SK-N-MC (cell line): ENCODE measurements at places on chromosomes 13 and 19.

DNA sequence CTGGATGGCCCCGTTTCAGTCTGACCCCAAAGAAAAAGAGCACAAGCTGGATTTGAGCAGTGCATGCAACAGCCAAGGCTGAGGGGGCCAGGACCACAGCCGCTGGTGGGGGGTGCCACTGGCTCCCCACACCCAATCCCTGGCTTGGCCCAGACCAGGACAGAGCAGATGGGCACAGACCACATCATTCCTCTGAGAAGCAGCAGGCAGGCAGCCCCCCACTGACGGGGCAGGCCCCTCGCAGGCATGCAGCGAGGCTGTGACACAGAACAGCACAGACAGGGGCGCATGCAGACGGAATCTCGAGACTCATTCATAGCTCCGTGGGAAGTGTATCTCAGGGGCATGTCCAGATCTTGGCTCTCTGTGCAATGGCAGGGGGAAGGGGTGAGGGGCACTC is 74.9 kb downstream of the IER2 start:
- no peak for DNase-seq

DNA sequence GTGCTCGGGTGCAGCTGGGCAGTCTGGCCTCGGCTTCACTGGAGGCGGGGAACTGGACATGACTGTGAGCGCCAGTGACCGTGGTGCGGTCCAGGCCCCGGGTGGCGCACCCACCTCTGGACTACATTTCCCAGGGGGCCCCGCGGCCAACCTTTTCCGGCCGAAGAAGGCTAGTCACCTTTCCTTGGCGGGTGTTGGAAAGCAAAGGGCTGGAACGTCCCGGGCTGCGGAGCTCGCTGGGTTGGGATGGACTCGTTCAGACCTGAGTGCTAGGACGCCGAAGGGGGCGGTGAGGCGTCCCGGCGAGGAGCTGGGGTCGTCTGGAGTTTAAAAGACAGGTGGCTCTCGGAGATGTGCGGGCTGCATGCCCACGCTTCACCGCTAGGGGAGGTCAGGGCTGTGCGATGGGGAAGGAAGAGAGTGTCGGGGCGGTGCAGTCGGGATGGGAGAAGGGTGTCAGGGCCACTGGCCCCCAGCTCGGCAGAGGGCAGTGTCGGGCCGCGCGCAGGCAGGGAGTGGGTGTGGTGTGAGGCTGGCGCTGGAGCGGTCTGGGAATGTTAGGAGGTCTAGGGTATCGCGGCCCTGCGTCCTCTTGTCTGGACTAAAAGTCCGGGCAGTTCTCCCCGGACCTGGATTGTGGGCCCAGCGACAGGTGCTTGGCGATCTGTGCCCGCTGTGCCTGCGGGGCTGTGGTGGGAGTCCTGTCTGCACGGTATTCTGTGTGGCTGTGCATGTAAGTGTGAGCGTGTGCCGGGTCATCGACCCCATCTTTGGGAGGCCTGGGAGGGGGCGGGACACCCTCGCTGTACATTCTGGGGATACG is 57.1 kb downstream of the ZNF568 start:
- DNase-seq = no peak

- DNase-seq = no peak
Observed at GRCh38 chr13:99051768-99052455, 74.0 kb upstream of the DOCK9 start.

GRCh38 chr13:67619351-67619994 is 389.3 kb upstream of the PCDH9 start:
- no peak for DNase-seq

DNA sequence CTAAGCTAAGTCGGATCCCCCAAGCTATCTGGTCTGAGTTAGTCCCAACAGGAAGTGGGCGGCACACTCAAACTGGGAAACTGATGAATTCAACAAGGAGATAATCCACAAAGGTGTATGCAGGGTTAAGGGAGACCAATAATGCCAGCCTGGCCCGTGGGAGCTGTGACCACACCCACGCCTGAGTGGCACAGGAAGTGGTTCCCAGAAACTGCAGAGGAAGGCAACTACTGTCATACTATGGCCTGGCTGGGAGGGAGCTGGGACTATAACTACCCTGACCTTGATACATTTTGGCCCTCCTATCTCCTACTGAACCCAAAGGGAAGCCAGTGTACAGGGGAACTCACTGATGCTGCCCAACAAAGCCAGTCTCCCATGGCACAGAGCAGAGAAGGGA is 85.5 kb upstream of the TDRD3 start:
- DNase-seq = no peak
